ENCODE measurements at places on chromosomes 4 and X.

DNA sequence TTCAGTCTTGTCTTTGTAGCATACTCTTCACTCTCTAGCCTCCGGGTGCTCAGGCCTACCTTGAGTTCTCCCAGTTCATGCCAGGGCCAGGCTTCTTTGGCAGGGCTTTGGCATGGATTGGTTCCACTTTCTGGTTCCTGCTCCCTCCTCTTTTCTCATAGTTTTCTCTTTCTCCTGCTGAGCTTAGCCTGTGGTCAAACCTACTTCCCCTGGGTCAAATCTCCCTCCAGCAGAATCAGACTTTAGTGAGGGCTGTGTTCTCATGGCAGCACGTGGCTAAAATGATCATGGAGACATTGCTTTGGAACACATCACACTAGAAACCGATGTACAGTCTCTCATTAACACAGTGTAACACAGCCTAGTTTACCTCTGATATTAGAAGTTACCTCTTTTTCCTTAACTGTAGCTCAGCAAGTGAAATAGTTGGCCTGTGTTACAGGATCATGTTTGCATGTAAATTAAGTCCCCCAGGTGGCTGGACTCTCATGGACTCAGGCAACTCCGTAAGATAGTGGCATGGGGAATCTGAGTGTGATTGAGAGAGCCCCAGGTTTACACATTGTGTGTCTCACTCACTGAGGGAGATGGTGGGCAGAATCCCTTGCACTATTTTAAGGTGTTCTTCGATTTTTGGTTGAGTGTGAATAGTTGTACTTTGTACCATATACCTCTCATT lies 13.3 kb downstream of the RAB9A start:
- no peak for DNase-seq

GRCh38 chrX:3370656-3371055 lies 24.2 kb upstream of the MXRA5 start:
- DNase-seq: no peak

- DNase-seq: no peak
These were observed 325.9 kb downstream of the EPHA5 start for GRCh38 chr4:65344278-65344825.

GRCh38 chr4:159248384-159249178 lies 145.7 kb downstream of the RAPGEF2 start:
- peak; percentile 38 for DNase-seq

DNA sequence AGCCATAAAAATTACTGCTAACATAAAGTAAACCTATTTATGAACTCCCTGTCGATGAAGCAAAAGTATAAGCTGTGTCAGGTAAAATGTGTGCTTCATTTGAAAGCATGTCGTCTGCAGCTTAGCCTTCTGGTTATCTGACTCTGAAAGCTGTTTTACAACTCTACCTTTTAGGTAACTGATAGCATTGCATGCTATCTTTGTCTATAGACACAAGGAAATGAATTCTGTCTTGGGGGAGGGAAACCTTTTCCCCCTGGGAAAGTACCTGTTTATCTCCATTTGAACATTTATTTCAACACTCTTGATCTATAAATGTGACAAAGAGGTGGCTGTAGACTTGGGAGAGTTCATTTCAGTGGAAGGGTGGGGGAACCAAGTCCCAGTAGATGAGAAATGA lies 51.4 kb downstream of the RAB40A start:
- no peak for DNase-seq

DNA sequence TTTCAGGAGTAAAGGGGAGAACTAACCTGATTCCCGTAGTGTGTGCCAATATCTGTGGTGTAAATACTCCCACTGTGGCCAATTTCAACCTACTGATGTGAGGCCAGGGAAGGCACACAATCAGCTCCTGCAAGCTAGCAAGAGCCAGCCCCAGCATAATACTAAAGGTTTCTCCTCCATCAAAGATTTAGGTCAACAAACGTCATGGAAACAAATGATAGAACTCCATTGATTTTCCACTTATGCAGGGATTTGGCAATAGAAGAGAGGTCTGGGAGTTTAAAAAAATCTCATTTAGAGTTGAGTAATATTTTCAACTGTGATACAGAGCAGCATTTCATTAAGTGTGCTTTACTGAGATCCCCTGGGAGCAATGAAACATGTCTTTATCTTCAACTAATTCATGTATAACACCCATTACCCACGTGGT lies 15.8 kb upstream of the VEGFD start:
- DNase-seq: no peak

DNA sequence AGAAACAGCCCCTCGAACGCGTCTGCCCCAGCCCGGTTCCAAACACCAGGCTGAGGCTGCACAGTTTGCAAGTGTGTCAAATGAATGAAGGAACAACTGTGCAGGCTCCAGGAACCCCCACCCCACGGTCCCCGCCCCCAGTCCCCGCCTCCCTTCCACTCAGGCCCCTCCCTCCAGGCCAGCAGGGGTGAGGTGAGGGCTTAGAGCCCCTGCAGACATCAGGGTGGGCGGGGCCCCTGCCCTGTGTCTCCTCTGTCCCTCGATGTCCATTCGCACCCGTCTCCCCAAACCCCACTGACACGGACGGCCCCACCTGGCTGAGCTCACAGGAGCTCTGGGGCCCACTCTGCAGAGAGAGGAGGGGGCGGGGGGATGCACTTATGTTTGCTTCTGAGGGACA lies 28.5 kb downstream of the TACC3 start:
- no peak for DNase-seq

- peak; percentile 12 for DNase-seq
These were observed 35.5 kb downstream of the F8 start for GRCh38 chrX:154986826-154987575.

GRCh38 chrX:19272452-19272851 lies 71.3 kb upstream of the PDHA1 start:
- DNase-seq: no peak

DNA sequence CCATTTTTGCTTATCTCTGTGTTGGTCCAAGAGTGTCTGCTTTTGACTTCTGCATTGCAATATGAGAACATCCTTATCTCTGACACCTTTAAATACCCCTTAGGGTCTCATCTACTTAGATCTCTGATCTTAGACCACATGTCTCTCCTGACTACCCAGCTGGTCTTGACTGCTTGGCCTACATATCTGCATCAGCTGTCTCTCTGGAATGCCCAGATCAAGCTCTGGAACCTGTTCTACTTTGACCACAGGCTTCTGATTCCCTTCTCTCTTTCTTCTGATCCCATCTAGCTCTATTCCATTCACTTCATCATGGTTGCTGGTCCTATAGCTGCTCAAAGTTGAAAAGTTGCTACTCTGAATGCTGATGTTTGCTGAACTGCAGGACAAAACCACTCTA lies 301.2 kb downstream of the MAPK10 start:
- no peak for DNase-seq

Data from NCI-H460 (cell line).